ENCODE measurements at places on chromosomes 3 and 15.

- no peak for DNase-seq
Measured at GRCh38 chr3:94011233-94011711, 17.1 kb downstream of the STX19 start.

GRCh38 chr3:167054926-167055325, 325.2 kb downstream of the ZBBX start:
- no peak for DNase-seq

DNA sequence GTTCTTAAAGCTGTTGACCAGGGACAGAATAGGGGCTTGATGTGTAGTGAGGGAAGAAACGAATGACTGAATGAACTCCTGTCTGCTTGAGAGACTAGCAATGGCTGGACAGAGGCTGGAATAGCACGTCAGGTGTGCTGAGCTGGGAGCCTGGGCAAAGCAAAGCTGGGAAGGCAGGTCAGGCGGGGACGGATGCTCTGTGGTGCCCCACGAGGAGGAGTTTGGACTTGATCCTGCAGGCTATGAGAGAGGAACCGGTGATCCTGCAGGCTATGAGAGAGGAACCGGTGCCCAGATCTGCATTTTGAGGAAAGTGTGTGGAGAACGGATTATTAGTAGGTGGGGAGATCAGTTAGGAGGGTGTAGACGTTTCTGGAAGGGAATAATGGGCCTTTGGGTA, 31.3 kb upstream of the PSTPIP1 start:
- DNase-seq = no peak

GRCh38 chr3:163924600-163924999, 1153.7 kb downstream of the SI start:
- no peak for DNase-seq

GRCh38 chr15:51024735-51025453, 69.8 kb downstream of the TNFAIP8L3 start:
- DNase-seq = peak; percentile 49

GRCh38 chr15:89747708-89748682, 3.1 kb downstream of the MESP1 start:
- DNase-seq = no peak

DNA sequence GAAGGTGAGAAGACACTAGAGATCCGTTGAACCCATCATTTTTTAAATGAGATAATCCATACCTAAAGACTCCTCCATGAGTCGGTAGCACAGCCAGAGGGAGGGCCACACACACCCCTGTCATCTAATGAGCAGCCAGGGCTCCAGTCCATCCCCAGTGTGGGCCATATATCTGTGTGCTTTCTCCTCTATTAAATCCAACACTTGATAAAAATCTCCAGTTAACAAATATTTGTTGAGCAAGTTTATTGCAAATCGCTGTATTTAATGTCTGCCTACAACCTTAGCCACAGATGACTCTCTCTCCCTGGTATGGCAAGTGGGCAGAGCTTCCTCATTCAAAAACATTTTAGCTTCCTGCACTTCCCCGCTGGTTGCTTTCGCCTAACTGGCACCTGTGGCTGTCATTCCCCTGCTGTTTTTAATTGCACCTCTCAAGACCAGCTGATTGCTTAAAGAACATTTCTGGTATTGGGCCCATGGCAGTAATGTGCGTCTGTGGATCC, 82.8 kb downstream of the SMAD3 start:
- DNase-seq = peak; percentile 81

DNA sequence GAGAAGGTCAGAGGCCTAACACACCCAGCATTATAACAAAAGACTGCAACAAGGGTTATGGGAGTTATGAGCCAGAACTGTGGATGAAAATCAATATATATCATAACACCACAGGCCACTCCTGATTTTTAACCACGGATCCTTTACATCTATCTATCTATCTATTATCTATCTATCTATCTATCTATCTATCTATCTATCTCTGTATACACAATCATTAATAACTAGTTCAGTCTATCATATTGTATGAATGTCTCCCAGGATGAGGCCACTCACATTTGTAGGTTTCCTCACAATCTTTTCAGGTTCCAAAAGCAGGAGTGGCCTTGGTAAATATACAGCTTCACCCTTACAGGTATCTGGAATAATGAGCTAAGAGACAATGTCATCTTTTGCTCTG, 94.2 kb downstream of the PDCD6IP start:
- no peak for DNase-seq

DNA sequence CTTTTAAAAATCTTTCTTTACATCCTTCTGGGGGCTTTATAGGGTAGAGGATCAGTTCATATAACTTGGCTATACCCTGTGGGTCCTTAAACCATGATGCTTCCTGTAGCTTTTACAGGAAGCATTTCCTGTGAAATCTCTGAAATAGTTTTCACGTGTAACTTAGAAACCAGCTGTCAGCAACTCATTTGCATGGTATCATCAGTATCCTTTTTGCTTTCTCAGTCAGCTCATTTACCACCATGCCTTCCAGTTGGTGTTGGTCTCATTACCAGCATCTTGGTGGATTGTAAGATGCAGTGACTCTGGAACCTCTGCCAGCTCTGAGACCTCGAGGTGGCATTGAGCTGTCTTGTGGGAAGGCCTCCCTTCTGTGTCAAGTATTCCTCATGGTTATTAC, 96.7 kb upstream of the MYZAP start:
- DNase-seq = peak; percentile 15

DNA sequence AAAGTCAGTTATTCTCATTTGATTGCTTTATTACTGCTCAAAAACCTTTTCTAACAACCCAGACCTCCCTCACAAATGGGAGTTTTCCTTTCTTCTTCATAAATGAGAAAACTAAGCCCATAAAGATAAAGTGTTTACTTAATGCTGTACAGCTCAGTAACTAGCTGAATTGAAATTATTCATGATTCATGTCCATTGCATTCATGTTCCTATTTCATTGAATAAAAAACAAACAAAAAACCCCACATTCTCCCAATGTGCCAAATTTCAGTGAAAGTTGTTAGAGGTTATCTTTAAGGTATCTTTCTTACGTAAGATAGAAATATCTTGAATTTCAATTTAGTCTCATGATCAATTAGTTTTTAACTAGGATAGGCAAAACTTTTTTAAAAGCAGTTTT, 2.8 kb downstream of the PLSCR2 start:
- DNase-seq = no peak

GRCh38 chr15:28107111-28107903, 8.2 kb upstream of the OCA2 start:
- DNase-seq = no peak

DNA sequence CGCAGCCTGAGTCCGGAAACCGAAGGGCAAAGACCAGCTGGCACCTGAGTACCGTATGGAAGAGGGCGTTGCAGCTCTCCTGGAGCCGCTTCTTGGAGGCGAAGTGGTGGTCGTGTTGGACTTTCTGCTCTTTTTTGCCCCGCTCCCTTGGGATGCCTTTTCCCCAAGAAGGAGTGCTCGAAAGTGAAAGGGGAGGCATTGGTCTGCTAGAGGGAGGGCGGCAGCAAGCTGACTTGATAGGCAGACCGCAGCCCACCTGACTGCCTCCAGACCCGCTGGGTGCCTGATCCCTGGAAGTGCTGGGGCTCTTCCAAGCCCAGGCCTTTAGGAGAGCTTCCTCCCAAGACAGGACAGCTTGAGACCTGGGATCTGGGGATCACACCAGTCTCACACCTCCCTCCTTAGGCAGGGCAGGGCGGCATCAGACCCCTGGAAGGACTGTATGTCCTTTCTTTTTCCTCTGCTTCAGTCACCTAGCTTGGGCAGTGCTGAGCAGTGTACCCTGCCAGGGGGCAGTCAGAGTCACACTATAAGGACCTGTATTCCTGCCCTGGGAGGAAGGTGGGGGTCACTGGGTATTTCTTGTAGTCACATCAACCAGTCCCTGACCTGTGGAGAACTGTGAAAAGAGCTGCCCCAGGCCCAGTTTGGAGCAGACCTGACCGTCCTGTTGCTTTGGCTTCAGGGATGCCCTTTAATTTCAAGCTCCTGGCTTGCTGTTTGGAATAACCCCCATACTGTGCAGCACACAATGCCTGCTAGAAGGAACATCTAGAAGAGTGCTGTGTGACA, 2.1 kb downstream of the ACVR2B start:
- DNase-seq = no peak

DNA sequence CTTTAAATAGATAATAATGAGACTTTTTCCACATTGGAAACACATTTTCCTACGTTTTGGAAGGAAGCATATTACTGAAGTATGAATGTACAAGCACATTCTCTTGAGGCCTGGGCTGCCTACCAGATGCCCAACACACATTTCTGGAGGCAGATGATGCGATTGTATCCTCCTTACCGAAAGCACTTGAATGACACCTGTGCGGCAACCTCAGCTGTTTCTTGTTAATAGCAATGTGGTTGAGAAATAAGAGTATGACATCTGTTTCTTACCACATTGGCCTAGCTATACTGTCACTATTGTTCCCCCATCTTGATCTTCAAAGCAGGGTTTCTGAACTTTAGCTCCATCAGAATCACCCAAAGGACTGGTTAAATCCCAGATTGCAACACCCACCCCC, 84.8 kb downstream of the ARPP21 start:
- no peak for DNase-seq

GRCh38 chr15:29283381-29283780, 13.8 kb upstream of the NSMCE3 start:
- DNase-seq = no peak

- no peak for DNase-seq
Measured at GRCh38 chr3:169430707-169431404, 232.7 kb downstream of the MECOM start.

DNA sequence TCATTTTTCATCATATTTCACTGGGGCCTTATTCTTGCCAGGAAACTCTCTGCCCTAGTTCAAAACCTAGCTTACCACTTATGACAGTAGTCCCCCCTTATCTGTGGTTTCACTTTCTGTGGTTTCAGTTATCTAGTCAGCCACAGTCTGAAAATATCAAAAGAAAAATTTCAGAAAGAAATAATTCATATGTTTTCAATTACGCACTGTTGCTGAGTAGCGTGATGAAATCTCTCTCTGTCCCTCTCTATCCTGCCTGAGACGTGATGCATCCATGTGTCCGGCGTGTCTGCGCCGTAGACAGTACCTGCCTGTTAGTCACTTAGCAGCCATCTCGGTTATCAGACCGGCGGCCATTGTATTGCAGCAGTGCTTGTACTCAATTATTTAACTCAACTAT, 369.9 kb upstream of the MCTP2 start:
- peak; percentile 18 for DNase-seq

DNA sequence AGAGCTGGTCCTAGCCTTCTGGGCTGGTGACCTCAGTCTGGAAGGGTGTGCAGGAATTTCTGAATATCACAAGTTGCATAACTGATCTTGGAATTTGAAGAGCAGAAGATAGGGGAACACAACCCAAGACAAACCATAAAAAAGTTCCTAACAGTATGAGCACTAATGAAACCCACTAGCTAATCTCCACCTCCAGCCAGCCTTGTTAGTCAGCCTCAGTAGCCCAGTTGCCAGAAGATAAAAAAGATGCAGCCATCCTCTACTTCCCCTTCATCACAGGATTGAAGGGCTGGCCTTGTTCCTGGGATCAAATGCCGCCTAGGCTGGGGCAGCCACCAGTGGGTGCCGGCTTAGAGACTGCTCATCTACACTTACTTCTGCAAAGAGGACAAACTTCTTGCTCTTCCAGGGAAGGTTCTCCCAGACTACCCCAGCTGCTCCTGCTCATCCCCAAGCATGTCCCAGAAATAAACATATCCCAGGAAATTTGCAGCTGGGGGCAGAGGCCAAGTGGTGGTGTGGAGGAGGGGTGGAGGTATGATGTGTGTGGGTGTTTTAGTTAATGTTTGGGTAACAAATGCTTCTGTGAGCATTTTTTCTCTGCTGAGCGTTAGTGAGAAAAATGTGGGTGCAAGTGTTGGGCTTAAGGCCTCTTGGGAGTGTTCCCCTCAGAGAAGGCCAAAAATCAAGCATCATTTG, 9.2 kb upstream of the ITGA11 start:
- DNase-seq = peak; percentile 80

GRCh38 chr3:61591300-61591699, 29.9 kb downstream of the PTPRG start:
- no peak for DNase-seq

DNA sequence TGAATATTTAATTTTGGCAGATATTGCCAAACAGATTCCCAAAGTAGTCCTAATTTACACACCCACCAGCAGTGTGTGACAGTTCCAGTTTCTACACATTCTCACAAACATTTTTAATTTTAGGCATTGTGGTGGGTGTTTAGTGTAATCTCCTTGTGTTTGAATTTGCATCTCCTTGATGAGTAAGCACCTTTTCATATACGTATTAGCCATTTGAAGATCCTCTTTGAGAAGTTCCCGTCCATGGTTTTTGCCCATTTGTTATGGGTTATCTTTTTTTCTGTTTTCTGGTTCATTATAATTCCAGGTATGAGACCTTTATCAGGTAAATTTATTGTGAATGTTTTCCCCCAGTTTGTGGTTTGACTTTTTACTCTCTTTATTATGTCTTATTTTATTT, 2.3 kb upstream of the TM4SF19 start:
- DNase-seq = no peak

GRCh38 chr3:193049935-193050334, 132.3 kb upstream of the MB21D2 start:
- no peak for DNase-seq

DNA sequence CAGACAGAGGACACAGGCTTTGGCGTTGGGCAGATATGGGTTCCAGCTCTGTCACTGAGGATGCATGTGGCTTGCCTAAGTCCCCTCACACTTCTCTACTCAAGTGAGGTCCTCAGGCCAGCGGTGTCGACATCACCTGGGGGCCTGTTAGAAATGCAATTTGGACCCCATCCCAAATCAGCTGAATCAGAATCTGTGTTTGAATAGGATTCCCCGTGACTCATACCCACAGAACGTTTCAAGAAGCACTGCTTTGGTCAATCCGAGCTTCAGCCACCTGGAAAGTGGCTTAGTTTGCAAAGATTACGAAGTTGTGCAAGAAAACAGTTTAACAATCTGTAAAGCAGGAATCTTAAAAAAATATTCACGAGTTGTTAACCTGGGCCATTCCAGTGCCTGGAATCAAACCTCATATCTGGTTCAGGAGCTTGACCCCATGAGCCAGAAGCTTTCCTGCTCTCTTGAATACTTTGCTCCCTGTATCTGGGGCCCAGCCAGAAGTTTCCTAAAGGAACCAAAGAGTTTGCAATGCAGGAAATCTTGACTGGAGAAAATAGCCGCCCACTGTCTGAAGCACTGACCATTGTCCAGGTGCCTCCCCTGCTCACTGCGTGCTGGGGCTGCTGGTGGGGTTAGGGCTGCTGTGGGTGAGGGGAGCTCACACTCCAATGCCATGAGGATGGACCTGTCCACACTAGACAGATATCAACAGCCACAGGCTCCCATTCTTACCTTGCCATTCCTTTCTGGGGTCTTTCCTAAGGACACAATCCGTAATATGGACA, 208.5 kb upstream of the LINGO1 start:
- DNase-seq = peak; percentile 64

DNA sequence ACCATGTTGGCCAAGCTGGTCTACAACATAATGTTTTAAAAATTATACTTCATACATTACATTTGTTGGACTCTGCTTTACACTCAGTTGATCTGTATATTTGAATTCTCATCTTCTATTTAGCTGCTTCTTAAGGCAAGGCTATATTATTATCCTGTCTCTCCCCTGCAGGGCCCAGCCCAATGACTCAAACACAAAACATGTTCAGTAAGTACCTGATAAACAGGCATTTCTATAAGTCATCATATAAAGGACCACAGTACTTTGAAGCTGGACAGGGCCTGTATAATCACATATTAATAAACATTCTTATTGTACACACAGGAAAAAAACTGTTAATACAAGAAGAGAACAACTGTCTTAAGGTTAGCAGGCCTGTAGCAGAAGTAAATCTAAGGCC, 36.2 kb downstream of the NGLY1 start:
- no peak for DNase-seq

GRCh38 chr3:1139071-1139470, 46.2 kb downstream of the CNTN6 start:
- no peak for DNase-seq
